GM12878 (cell line): ENCODE measurements at places on chromosomes 2 and 18.

DNA sequence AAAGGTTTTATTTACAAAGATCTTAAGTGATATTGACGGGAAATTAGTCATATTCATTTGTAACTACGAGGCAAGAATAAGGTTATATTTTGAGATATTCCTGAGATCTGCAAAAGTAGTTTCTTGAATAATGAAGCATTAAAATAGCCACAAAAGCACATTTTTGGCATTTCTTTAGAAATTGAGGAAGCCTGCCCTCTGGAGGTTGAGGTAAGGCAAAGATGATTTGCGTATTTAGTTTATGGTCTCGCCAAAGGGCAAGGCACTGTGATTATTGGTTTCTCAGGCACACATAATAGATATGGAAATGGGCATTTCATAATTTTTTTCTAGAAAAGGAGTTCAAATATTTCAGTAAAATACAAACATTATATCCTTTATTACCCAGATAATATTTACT, 143.7 kb upstream of the RPRM start:
- DNase-seq: no peak

- DNase-seq: no peak
Measured at GRCh38 chr18:69494841-69495240, 94.2 kb downstream of the DOK6 start.

- no peak for DNase-seq
Measured at GRCh38 chr18:28409811-28410210, 232.9 kb upstream of the CDH2 start.

GRCh38 chr18:45715212-45715780, 8.7 kb upstream of the SLC14A1 start:
- DNase-seq: no peak

GRCh38 chr18:40546875-40547274, 1408.2 kb upstream of the PIK3C3 start:
- DNase-seq: no peak

DNA sequence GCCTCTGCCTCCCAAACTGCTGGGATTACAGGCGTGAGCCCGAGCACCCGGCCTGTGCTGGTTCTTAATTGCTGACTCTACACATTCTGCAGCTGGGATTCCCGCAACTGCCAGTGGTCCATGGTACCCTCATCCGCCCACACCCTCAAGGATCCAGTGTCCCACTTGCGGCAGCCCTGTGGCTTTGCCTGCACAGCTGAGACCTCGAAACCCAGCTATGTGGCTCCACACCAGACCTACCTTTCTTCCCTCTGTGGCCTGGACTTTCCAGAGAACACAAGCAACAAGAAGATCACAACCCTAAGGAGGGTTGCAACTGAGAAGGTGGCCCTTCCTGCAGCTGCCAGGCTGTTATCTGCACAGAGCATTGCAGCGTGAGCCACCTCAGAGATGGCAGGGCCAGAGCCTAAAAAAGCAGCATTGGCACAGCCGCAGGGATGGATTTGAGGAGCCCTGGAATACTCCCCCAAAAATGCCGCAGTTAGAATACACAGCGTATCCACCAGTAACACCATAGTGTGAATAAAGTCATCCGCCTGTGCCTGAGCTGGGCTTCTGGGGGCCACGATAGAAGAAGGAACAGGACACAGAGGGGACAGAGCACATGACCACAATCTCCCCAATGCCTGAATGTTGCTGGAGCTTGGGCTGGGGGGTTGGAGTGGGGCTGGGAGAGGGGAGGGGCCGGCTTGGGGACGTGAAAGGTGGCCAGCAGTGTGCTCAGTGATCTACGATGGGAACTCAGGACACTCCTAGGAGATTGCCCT, 1.9 kb downstream of the GPR55 start:
- DNase-seq: no peak

- DNase-seq: no peak
Measured at GRCh38 chr2:46847185-46847710, 68.4 kb downstream of the MCFD2 start.
